CD4-positive, alpha-beta T cell treated with Interleukin-1 beta for 1 hour (primary cell): ENCODE measurements at places on chromosomes 16 and 17.
A peak's percentile ranks its signal among the peaks of the same experiment; 100 is the strongest.

DNA sequence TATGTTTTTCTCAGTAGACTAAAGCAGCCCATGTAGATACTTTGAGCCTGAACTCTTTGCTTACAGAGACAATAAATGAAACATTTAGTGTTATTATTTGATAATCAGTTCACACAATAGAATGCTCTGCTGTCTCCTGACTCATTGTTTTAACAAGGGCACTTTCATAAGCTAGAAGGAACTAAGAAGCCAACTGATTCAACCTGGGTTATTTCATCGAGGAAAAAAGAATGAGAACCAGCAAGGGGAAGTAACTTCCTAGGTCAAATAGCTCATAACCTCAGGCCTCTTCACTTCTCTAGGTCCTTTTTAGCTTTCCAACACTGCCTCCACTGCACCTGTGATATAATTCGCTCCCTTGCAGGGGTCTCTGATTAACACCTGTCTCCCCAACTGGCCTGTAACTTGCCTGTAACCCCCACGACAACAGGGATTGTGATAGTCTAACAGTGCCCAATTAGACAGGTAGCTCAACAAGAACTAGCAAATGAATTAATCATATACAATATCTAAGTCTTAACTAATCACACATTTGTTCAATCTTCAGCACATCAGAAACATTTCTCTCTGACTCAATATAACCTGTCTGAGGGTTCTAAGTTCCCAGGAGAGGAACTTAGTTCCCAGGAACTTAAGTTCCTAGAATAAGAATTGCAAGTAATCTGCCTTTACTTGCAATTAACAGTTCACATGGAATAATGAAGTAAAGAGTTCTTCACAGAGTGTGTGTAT, 34.8 kb downstream of the RFFL start:
- DNase-seq, result no peak

GRCh38 chr17:2025622-2026309, 632 bp upstream of the RTN4RL1 start:
- no peak for DNase-seq

DNA sequence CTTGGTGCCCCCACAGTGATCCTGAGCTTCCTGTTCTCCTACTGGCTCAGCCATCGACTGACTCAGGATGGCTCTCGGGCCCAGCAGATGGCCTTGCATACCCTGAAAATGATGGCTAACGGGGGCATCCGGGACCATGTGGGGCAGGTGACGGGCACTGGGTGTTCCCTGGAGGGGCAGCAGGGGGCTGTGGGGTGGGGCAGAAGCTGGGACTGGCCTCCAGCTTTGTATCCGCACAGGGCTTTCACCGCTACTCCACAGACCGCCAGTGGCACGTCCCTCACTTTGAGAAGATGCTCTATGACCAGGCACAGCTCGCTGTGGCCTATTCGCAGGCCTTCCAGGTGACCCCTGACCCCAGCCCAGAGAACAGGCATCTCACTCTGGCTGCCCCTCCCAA, 3.0 kb downstream of the SPATA20 start:
- no peak for DNase-seq

GRCh38 chr17:78168242-78168902, at the start of gene SYNGR2:
Gene SYNGR2, plus strand, starts transcription at chr17:78168581. Its CDS starts 36 bp downstream, at chr17:78168617.
- peak; percentile 88 for DNase-seq
